NCI-H774 (cell line): ENCODE measurements at places on chromosomes 4 and X.

DNA sequence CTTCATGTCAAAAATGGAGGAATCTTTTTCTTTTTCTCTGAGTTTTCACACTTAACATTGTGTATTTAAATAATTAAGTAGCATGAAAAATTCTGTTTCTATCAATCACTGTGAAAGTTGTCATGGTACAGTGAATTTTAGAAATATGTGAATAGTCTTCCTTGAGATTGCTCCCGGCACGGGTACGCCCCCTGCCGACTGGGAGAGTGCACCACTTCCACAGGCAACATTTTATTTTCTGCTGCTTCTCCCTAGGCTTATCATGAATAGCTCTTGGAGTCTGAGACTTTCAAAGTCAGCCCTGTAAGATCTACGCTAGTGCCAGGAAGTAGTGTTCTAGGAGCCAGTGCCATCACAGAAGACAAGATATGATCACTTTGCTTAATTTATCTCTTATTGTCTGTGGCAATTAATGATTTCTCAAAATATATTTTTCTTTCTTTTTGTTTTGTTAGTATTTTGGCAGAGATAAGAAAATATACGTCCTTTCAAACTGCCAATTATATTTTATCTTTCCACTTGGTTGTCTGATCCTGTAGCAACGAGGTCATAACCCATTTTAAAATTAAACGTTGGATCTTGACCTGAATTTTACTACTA is 763.8 kb upstream of the AADAT start:
- no peak for DNase-seq

DNA sequence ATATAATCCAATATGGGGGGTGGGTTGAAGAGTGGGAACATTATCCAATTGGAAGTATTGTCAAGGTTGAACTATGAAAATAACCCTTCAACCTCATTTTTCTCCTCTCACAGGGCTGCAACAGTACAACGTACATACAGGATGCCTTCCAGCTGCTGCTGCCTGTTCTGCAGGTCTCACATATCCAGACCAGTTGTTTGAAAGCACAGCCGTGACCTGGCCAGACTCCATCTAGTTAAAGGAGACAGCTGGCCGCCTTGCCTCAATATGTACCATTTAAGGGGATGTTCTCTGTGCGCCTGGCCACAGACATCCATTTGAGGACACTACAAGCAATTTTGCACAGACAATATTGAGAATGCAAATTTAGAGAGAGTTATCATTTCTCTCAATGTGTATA is 75.7 kb downstream of the FAM114A1 start:
- DNase-seq = peak; percentile 18

- DNase-seq = no peak
These were observed 70.5 kb downstream of the HPGD start for GRCh38 chr4:174451718-174452296.

DNA sequence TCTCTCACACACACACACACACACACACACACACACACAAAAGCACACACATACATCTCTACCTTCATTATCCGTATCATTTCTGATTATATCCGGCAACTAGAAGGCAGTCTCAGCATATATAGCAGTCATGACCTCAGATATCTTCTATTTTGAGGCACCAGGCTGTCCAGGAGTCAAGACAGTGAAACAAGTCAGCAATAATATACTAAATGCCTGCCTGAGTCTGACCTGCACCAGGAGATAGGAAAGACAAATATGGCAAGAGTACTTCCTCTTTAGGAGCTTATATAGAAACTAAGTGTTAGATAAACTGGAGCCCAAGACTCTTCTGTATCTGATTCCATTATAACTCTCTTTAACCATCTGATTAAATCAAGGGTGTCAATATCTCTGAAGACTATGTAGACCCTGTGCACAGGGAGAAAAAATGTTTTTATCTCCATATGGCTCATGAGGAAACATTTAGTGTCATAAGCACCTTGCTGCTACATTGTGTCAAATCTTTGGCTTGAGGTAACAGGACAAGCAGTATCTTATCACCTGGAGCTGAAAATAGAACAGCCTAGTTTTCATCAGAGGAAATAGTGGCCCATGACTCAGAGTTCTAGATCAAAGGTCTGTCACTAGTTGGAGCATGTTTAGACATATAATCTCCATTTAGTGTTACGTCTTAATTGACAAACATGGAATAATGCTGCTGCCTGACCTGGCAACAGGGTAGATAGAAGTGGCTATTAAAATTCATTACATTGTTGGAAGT is 27.0 kb upstream of the FAM47B start:
- DNase-seq = no peak

GRCh38 chr4:1376841-1377605 is 29.2 kb downstream of the NKX1-1 start:
- no peak for DNase-seq

GRCh38 chrX:65406532-65406931 is 128.1 kb downstream of the LAS1L start:
- DNase-seq = no peak

DNA sequence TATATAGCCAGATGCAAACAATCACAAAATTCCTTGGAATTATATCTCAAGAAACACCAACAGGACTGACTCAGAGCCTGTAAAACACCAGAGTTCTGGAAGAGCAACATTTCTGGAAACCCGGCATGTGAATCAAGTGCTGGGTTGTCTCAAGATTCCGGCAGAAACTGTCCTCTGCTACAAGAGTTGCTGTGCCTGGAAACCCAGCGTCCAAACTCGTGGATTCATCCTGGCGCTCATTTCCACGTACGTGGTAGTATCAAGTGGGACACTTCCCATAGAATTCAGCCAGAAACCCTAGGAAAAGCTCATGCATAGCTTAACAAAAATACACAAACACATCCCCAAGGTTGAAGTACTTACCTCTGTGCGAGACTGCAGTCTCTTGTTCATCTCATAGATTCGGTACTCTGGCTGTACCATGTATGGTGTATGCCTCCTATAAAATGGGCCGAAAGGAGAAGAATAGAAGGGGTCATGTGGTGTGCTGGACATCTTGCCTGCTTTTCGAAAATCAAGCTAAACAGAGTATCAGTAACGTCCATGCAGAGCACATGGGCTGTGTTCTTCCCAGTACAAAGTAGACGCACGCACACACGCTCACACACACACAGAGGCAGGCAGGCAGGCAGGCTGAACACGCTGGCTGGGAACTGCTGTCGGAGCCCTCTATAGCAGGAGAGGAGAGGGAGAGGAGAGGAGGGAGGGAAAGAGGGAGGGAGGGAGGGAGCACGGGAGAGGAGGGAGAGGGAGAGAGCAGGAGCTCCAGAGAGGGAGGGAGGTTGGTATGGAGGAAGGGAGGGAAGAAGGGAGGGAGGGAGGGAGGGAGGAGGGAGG is at the start of gene LDB2:
LDB2 (minus strand) TSS at position 655 of the 837 bp plus-strand sequence.
- no peak for DNase-seq

DNA sequence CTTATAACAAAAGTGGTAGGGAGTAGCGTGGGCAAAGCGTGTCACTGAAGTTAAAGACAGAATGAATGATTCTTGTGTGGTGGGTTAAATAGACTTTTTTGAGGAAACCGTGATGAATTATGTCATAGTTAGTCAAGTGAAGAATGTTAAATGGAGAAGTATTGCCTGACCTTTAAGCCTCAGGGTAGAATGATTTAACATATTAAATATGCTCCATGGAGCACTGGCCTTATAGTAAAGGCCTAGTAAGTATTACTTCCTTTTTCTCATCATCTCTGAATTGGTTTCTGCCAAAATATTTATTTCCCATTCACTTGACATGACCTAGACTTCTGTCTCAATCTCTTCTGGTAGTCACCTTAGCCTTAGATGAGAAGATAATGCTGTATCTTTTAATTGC is 23.7 kb downstream of the MAGEB1 start:
- DNase-seq = no peak

DNA sequence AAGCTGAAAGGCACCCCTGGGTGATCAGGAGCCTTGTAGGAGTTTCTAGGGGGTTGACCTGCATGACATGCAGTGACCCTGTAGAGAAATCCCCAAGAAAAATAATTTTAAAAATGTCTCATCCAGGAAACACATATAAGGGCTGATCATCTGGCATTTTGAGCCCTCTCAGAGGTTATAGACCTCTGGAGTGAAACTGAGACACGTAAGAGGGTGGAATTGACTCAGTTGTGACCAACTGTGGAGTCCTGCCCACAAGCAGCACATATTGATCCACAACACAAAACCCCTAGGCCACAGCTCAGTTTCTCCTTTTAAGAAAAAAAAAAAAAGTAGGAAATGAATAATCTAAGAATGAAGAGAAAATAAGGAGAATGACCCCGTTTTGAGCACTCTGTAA is 32.5 kb upstream of the MTMR8 start:
- DNase-seq = no peak

GRCh38 chr4:120921456-120922380 is 808 bp downstream of the PRDM5 start:
- DNase-seq = peak; percentile 12
